GM23248 (cell line): ENCODE measurements at places on chromosomes 6 and 20. TPM values are rescaled to one million over a fixed set of nuclear protein-coding genes. Genes with fewer than 3 reads are reported as not detected.

The RFX6 gene
- not detected in 2 replicates for total RNA-seq

The ROMO1 gene
- total RNA-seq = 148 and 311 TPM in 2 replicates

The MCHR2 gene
- not detected in 2 replicates for total RNA-seq

The CDH26 gene
- total RNA-seq = not detected in 2 replicates

The C6orf58 gene
- total RNA-seq = not detected in 2 replicates

The TPX2 gene
- 35.5 and 39.6 TPM in 2 replicates for total RNA-seq

The TMEM217 gene
- 1.2 and 4.6 TPM in 2 replicates for total RNA-seq

The MEI4 gene
- total RNA-seq = not detected in 2 replicates

The CDH22 gene
- total RNA-seq = not detected in 2 replicates

DNA sequence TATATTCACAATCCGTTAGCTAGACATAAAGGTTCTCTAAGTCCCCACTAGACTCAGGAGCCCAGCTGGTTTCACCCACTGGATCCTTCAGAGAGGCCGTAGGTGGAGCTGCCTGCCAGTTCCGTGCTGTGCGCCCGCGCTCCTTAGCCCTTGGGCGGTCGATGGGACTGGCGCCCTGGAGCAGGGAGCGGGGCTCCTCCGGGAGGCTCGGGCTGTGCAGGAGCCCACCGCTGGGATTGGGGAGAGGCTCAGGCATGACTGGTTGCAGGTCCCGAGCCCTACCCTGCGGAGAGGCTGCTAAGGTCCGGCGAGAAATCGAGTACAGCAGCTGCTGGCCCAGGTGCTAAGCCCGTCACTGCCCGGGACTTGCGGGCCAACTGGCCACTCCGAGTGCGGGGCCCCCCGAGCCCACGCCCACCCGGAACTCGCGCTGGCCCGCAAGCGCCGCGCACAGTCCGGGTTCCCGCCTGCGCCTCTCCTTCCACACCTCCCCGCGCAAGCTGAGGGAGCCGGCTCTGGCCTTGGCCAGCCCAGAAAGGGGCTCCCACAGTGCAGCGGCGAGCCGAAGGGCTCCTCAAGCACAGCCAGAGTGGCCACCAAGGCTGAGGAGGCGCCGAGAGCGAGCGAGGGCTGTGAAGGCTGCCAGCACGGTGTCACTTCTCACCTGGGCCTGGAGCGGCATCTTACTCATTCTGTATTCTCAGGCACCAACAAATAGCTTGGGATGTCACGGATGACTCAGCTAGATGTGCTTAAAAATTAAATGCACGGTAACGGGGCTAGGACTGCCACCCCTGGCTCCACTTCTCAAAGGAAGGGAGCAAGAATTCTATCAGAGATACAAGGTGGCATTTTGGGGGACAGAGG lies 44.1 kb downstream of the IRF4 start:
- H3K36me3 ChIP-seq = no peaks in the 10 kb centered on the region
- peaks cover 56% of the 10 kb centered on the region for H3K27me3 ChIP-seq
- no peak overlapping the region for H3K4me3 ChIP-seq
- peaks cover 14% of the 10 kb centered on the region for H3K4me1 ChIP-seq
- peak; percentile 30 for DNase-seq

DNA sequence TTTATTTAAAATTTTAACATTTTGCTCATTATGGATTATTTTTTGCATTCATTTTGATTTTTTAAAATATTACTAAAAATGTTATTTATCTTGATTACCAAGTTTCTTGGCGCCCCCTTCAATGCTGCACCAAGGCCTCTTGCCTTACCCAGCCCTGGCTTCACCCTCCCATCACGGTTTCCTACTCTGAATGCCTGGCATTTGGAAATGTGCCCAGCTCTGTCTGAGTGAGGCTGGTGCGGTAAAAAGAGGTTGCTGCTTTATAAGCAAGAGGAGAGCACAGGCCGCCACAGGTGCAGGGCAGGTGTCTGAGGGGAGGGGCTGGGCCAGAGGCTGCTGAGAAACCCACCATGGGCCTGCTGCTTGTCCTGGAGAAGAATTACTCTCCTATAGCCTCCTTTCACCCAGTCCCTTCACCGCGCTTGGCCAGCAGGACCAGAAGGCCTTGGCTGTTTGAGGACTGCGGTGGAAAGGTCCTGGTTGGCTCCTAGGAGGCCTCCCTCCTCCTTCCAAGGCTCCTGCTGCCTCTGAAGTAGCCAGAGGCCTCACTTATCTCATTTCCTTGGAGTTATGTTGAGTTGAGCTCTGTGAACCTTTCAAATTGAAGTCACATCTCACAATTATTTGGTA lies 62.6 kb downstream of the BANF2 start:
- H3K36me3 ChIP-seq = no peaks in the 10 kb centered on the region
- DNase-seq = no peak
- no peak overlapping the region for H3K27ac ChIP-seq
- no peaks in the 10 kb centered on the region for H3K27me3 ChIP-seq
- no peaks in the 10 kb centered on the region for H3K4me1 ChIP-seq
- no peak overlapping the region for H3K4me3 ChIP-seq

- DNase-seq = no peak
- no peaks in the 10 kb centered on the region for H3K36me3 ChIP-seq
- no peaks in the 10 kb centered on the region for H3K27me3 ChIP-seq
- H3K27ac ChIP-seq = no peak overlapping the region
- peaks cover 7% of the 10 kb centered on the region for H3K4me1 ChIP-seq
Observed at GRCh38 chr6:148682990-148683389, 63.8 kb upstream of the UST start.

GRCh38 chr6:41734666-41735426 lies 562 bp downstream of the TFEB start:
- H3K27me3 ChIP-seq = no peaks in the 10 kb centered on the region
- H3K4me3 ChIP-seq = peak overlapping the region; percentile 77
- H3K27ac ChIP-seq = 0 out of 2 replicates have a peak overlapping the region, but pooled peaks have one; percentile 51
- H3K36me3 ChIP-seq = no peaks in the 10 kb centered on the region
- peak; percentile 79 for DNase-seq

DNA sequence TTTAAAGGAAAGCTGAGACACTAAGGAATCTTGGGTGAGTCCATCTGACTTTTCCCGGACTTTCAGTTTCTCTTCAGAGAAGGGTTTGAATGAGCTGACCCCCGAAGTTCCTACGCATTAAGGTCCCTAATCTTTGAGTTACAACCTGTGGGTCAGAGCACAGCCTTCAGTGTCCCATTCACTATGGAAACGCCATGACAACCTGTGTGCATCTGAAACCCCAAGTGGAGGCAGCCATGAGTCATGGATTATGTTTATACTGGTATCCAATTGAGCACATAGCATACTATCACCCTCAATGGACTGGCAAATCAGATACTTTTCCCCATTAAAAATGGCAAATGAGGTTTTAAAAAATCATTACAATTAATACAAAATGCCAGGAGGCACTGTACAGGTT lies 11.4 kb downstream of the MYLK4 start:
- H3K36me3 ChIP-seq = no peaks in the 10 kb centered on the region
- peaks cover 3% of the 10 kb centered on the region; the same call in 1 of the 2 replicates for H3K4me1 ChIP-seq
- DNase-seq = peak; percentile 56
- H3K27ac ChIP-seq = no peak overlapping the region
- no peak overlapping the region for H3K4me3 ChIP-seq
